ENCODE measurements at places on chromosomes 7 and 10.
A peak's percentile ranks its signal among the peaks of the same experiment; 100 is the strongest.

DNA sequence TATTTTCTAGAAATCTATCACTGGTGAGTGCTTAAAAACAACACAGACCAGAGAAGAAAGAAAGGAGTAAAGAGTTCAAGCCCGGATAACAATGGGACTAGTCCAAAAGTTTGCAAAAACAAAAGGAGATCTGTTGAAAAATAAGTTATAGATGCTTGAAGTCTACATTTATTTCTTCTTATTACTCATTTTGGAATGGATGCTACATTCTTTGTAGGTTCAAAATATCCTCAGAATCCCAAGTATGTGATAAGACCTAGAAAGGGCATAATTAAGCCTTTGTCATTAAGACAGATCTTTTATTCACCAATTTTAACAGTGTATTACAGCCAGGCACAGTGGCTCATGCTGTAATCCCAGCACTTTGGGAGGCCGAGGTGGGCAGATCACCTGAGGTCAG is 42.7 kb upstream of the ITGB8 start:
- peak overlapping the region; percentile 63 for H3K27ac ChIP-seq
- no peak for DNase-seq
- no peak overlapping the region for H3K4me3 ChIP-seq
- H3K27me3 ChIP-seq, result no peaks in the 10 kb centered on the region

GRCh38 chr7:103705542-103705941 is 259.5 kb upstream of the SLC26A5 start:
- H3K4me3 ChIP-seq, result no peak overlapping the region
- no peaks in the 10 kb centered on the region for H3K4me1 ChIP-seq
- H3K27me3 ChIP-seq, result no peaks in the 10 kb centered on the region
- peaks cover 2% of the 10 kb centered on the region for H3K36me3 ChIP-seq
- no peak for DNase-seq

- peak overlapping the region; percentile 59 for H3K4me3 ChIP-seq
- H3K4me1 ChIP-seq, result peaks cover 17% of the 10 kb centered on the region
- H3K27ac ChIP-seq, result peak overlapping the region; percentile 56
- peaks cover 25% of the 10 kb centered on the region for H3K27me3 ChIP-seq
These were observed 1.5 kb downstream of the FAM131B start for GRCh38 chr7:143360788-143361551.

- H3K4me1 ChIP-seq, result peaks cover 5% of the 10 kb centered on the region
- H3K27me3 ChIP-seq, result no peaks in the 10 kb centered on the region
- no peak overlapping the region for H3K4me3 ChIP-seq
- no peak for DNase-seq
- no peak overlapping the region for H3K27ac ChIP-seq
These were observed 138.6 kb downstream of the NRF1 start for GRCh38 chr7:129750091-129750490.

GRCh38 chr10:109762555-109762954 is 160.8 kb downstream of the XPNPEP1 start:
- H3K4me3 ChIP-seq, result no peak overlapping the region
- H3K27me3 ChIP-seq, result peaks cover 23% of the 10 kb centered on the region
- no peak for DNase-seq
- no peak overlapping the region for H3K27ac ChIP-seq

DNA sequence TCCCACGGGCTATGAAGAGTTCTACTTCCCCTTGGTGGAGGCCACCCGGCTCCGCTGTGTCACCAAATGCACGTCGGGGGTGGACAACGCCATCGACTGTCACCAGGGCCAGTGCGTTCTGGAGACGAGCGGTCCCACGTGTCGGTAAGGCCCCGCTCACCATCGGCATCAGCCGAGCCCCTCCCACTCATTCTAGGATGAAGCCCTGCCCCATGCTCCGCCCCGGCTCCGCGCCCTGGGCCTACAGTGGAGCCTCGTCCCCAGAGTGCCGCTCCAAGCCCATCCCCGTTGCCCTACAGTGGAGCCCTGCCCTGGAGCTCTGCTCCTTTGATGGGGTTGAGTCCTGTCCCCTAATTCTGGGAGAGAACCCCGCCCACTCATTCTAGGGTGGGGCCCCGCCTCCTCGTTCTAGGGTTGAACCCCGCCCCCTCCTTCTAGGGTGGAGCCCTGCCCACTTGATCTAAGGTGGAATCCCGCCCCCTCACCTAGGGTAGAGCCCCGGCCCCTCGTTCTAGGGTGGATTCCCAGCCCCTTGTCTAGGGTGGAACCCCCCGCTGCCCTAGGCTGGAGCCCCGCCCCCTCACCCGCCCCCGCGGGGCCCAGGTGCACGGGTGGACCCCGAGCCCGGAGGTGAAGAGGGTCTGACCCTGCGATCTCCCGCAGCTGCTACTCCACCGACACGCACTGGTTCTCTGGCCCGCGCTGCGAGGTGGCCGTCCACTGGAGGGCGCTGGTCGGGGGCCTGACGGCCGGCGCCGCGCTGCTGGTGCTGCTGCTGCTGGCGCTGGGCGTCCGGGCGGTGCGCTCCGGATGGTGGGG is 3.4 kb upstream of the MUC12 start:
- peak overlapping the region; percentile 50 for H3K4me3 ChIP-seq
- peaks cover 72% of the 10 kb centered on the region for H3K27me3 ChIP-seq
- H3K27ac ChIP-seq, result no peak overlapping the region
- peaks cover 21% of the 10 kb centered on the region for H3K4me1 ChIP-seq
- DNase-seq, result peak; percentile 57

- no peak overlapping the region for H3K4me3 ChIP-seq
- no peak for DNase-seq
- no peak overlapping the region for H3K27ac ChIP-seq
- peaks cover 13% of the 10 kb centered on the region for H3K27me3 ChIP-seq
These were observed 139.4 kb downstream of the SKIDA1 start for GRCh38 chr10:21385996-21386585.

DNA sequence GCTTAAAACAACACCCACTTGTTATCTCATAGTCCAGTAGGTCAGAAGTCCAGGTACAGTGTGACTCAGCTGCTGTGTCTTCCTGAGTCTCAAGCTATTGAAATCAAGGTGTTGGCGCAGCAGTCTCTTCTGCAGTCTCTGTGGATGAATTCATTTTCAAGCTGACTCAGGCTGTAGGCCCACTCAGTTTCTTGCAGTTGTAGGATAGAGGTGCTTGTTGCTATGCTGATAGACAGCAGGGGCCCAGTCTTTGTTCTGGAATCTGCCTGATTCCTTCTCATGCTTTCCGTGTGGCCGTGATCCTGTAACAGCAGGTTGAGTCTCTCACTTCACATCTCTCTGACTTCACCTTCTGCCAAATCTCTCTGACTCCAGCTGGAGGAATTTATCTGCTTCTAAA is 400.4 kb upstream of the POM121L12 start:
- H3K4me3 ChIP-seq, result no peak overlapping the region
- no peaks in the 10 kb centered on the region for H3K27me3 ChIP-seq
- H3K36me3 ChIP-seq, result no peaks in the 10 kb centered on the region
- no peak for DNase-seq
- H3K27ac ChIP-seq, result no peak overlapping the region
- H3K4me1 ChIP-seq, result no peaks in the 10 kb centered on the region

DNA sequence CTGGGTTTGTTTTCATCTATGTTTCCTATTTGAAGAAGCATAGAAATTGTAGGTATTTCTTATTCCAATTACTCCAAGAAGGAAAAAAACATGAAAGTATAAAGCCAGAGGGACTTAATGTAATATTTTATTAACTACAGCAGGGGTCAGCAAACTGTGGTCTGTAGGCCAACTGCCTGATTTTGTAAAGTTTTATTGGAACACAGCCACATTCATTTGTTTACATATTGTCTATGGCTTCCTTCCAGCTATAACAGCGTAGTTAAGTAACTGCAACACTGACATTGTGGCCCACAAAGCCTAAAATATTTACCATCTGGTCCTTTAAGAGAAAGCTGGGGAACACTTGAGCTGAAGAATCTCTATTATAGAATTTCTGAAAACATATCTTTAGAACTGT is 306.2 kb downstream of the BICC1 start:
- H3K4me1 ChIP-seq, result no peaks in the 10 kb centered on the region
- no peaks in the 10 kb centered on the region for H3K36me3 ChIP-seq
- H3K27ac ChIP-seq, result no peak overlapping the region
- no peak overlapping the region for H3K4me3 ChIP-seq

DNA sequence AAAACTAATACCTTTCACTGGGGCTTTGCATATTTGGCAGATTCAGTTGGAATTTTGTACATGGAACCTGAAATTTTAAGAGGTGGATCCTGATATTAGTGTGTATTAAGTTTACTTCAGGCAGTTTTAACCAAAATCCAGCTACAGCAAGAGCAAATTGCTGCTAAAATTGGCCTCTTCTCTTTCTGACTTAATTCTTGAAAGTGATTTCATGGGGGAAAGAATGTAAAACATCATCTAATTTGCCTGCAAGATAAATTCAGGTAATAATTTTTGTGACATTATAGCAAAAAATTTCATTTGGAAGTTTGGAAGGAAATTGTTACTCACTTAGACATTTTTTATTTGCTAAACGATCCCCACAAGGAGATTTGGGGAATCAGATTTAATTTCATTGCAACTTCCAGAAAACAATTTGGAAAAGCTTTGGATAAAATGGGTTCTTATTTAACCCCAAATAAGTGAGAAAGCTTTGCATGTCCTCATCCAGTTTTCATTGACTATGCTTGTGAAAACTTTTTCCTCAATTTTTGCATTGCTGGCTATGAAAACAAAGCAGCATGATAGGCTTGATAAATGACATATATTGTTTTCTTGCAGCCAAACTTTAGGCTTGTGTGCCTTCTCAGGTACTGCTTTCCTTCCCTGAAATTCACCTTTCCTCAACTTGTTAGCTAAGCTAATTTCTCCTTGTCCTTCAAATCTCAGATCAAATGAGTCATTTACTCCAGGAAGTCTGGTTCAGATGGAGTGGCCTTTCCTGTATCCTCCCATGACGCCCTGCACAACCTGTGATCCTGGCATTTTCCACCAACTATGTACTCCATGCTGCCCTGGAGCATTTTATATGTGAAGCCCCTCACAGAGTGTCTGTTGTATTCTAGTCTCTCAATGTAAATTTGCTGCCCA is 27.4 kb upstream of the ZNF438 start:
- H3K27me3 ChIP-seq, result peaks cover 31% of the 10 kb centered on the region
- H3K27ac ChIP-seq, result no peak overlapping the region
- DNase-seq, result no peak
- no peaks in the 10 kb centered on the region for H3K36me3 ChIP-seq
- H3K4me1 ChIP-seq, result no peaks in the 10 kb centered on the region

GRCh38 chr7:79507131-79507530 is 53.7 kb upstream of the MAGI2 start:
- DNase-seq, result no peak
- H3K27me3 ChIP-seq, result no peaks in the 10 kb centered on the region
- no peaks in the 10 kb centered on the region for H3K36me3 ChIP-seq
- no peak overlapping the region for H3K27ac ChIP-seq

- H3K4me3 ChIP-seq, result peak overlapping the region; percentile 5
- peaks cover 5% of the 10 kb centered on the region for H3K36me3 ChIP-seq
- no peak overlapping the region for H3K27ac ChIP-seq
- no peak for DNase-seq
- peaks cover 31% of the 10 kb centered on the region for H3K4me1 ChIP-seq
These were observed 76.3 kb downstream of the FOXL3 start for GRCh38 chr7:366161-366803.

DNA sequence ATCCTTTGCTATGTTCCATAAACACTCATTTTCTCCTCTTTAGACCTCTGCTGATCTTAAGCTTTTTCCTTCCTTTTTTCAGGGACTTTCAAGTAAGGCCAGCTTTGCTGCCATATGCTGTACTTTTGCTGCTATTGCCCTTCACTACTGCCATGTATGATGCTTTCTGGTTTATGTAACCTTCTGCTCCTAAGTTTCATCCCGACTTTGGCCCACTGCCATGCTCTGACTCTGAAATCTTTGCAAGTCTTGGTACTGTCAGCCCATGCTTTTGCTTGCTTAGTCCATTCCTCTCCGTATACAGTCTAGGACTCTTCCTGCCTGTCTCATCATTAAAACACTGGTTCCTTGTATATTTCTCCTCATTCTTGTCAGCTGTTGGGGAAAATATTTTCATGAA is 152.4 kb downstream of the RNF133 start:
- DNase-seq, result no peak
- H3K27ac ChIP-seq, result no peak overlapping the region
- no peaks in the 10 kb centered on the region for H3K36me3 ChIP-seq
- H3K4me3 ChIP-seq, result no peak overlapping the region
- H3K4me1 ChIP-seq, result no peaks in the 10 kb centered on the region

- no peaks in the 10 kb centered on the region for H3K27me3 ChIP-seq
- H3K27ac ChIP-seq, result no peak overlapping the region
- H3K4me3 ChIP-seq, result peak overlapping the region; percentile 23
- no peaks in the 10 kb centered on the region for H3K36me3 ChIP-seq
These were observed 463.2 kb upstream of the GALNT17 start for GRCh38 chr7:70668606-70669358.

- H3K4me3 ChIP-seq, result no peak overlapping the region
- DNase-seq, result no peak
- no peaks in the 10 kb centered on the region for H3K4me1 ChIP-seq
These were observed 65.9 kb upstream of the CC2D2B start for GRCh38 chr10:95841661-95842498.

DNA sequence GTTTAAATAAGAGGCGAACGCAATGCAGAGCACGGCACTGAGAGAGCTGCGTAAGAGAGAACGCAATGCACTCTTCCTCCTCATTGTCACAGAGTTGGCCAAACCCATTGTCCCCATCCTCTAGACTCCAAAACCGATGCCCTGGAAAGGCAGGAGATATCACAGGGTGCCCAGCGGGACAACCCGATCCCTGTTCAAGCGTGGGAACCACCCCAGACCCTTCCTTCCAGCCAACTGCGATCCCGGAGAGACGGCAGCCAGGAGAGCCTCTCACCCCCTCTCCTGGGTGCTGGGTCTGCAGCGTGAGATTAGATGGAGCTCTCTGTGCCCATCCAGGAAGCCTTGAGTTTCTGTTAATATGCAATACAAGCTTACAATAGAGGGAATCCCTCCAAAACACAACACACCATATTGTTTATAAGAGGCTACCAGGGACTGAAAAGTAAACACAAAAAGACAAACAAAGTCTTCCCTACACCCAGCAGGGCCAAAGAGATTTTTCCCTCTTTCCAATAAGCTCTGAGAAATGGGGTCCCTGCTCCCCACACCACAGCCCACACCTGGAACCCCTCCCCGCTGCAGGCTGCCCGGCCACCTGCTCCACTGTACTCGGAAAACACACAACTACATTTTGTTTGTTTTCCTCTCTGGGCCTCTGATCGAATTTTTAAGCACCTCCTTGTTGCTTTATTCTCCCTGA is 187.6 kb downstream of the ADARB2 start:
- no peaks in the 10 kb centered on the region for H3K4me1 ChIP-seq
- H3K27me3 ChIP-seq, result peaks cover 41% of the 10 kb centered on the region
- H3K36me3 ChIP-seq, result no peaks in the 10 kb centered on the region

DNA sequence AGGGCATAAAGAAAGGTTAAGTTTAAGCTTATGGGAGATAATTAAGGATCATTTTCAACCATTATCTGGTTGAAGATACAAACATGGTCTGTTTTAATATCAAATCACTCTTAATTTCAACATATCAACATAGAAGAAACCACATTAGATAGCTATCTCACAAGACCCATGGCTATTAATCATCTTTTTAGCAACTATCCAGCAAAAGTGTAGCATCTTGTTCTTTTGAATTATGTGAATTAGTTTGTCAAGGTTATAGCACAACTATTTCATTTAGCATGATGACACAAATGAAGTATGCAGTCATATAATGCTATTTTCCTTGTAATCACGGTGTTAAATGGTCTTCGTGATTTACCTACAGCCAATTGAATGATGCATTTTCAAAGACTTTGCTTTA is 58.9 kb upstream of the PPP1R9A start:
- H3K27ac ChIP-seq, result no peak overlapping the region
- H3K4me1 ChIP-seq, result no peaks in the 10 kb centered on the region
- DNase-seq, result no peak
- H3K27me3 ChIP-seq, result no peaks in the 10 kb centered on the region

Data from central memory CD8-positive, alpha-beta T cell (primary cell).